Heart right ventricle (tissue), 16 donors: ENCODE measurements at places on chromosomes 7 and 10.

GRCh38 chr7:30911561-30911969 is at the start of gene AQP1:
AQP1 (plus strand) TSS chr7:30911853; CDS start chr7:30911910, 57 bp downstream.
- peak; percentile 92 for DNase-seq

DNA sequence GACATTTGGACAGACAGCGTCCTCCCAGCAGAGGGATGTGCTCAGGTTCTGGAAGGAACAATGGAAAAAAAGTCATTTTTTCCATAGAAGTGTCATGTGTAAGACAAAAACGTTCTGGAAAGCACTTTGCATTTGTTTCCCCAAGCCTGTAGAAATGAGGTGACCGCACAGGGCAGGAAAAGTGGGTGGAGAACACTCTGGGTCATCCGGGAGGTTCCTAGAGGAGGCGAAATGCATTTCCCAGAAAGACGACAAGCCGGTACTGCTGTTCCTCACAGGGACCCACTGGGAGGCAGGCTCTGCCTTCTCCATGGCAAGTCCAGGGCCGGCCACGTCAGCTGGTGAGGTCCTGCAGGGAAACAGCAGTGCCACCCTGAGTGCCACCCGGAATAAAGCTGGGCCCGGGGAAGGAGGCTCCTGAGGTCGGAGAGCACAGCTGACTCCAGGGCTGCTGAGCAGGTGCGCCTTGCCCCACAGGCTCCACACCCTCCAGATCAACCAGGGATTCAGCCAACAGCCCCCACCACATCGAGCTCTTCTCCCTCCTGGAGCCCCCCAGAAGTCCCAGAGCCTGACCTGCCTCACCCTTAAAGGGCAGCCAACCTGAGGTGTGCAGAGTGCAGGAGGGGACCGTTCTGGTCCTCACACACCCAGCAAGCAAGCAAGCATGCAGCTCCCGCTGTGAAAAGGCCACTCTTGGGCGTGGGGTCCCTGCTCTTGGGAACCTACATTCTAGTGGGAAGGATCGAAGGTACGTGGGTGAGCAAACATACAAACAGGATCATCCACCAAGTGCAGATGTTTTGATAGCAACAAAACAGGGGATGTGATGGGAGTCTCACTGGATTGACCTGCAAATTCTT is 28.8 kb upstream of the INPP5A start:
- DNase-seq = peak; percentile 65

DNA sequence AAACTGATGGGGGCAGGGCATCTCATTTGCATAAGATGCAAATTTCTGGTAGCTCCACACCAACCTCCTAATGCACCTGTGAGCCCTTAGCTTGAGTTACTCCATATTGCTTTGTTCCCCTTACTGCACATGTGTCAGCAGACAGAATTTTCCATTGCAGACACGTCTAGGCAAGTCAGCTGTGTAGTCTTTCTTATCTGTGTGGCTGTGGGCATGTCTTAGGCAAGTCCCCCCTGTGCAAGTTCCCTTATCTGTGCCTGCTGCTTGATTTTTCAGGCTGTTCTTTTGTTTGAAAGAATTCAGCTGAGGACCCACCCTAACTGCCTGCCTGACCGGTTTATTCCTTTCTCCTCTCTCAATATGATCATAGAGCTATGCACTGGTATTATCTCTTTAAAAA is 28.5 kb upstream of the TRIM24 start:
- DNase-seq = no peak

DNA sequence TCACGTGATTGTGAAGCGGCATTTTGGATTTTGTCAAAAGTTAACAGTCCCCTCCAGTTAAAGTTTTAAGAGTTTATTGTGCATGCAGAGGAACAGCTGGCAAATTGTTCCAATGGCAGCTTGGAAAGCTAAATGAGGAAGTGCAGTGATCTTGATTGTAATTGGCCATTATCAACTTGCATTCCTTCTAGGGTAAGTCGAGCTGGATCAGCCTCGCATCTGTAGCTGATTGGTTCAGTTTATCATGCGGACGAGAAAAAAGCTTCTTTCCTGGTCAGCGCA is 566 bp downstream of the ZNF789 start:
- DNase-seq = no peak

DNA sequence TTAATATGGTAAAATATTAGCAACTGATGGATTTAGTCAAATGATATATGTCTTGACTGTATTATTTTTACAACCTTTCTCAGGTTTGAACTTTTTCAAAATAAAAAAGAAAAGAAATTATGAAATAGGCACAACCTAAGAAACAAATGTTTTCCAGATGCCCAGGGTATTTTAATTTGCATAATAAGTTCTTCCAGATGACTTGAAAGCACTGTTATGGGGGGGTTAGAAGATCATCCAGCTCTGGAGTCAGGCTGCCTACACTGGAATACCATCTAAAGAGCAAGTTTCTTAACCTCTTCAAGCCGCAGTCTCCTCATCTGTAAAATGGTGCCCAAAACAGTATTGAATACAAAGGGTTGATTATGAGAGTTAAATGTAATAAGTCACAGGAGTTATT is 32.1 kb downstream of the CREB3L2 start:
- DNase-seq = no peak

DNA sequence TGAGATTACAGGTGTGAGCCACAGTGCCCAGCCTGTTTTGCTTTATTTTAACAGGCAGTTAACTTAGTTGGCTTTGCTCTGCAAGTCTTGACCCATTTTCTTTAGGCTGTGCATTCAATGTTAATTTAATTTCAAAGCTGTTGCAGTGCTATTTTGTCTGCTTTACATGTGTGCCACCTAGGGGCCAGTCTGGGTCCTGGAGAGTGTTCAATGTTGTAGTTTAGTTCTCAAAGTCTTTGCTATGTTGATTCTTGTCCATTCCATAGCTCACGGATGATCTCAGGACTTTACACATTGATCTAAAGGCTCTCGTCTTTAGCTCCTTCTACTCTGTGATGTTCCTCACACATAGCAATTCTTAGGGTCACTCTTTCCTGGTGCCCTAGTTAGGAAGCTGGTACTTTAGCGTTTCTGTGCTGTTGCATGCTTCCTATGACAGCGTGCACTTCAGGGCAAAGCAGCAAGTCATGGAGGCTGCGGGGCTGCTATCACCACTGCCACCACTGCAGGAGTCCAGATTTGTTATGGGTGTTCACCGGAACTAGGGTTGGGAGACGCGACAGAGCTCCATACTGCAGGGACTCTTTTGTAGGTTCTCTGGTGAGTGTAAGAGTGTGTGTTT is 16.4 kb upstream of the ABCA13 start:
- DNase-seq = no peak
